ENCODE measurements at places on chromosomes 2 and 18.

- DNase-seq, result no peak
These were observed 281.5 kb downstream of the EN1 start for GRCh38 chr2:118565786-118566540.

DNA sequence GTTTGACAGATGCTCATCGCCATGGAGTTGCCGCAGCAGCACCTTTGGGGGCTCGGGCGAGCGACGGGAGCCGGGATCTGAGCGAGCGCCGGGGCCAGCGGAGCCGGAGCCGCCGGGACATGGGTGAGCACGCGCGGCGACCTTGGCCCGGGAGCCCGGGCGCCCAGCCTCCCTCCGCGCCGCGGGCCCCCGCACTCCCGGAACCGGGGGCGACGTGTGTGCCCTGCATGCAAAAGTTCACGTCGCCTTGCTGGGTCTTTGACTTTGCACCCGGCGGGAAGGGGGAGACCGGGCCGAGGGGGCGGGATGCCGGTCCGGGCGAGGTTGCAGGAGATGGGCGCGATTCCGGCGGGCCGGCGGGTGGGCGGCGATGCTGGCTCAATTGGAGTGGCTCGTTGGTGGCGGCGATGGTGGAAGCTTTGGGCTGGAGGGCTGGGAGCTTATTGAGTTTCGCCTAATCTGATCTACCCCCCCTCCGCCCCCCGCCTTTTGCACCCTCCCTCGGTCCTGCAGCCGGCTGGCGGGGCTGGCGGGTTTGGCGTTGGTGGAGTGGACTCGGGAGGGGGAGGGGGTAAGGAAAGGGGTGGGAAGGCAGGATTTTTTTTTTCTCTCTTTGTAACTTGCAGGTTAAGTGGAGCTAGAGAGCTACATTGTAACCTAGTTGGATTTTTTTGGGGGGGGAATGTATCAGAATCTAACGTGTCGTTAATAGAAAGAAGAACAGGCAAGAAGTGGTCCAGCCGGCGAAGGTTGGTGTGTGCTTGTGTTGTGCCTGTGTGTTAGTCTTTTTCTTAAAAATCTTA, at the start of gene SETBP1:
SETBP1 (plus strand) TSS at position 616 of the 803 bp plus-strand sequence. CDS start 20,459 bp downstream, outside the sequence.
- peak; percentile 72 for DNase-seq

DNA sequence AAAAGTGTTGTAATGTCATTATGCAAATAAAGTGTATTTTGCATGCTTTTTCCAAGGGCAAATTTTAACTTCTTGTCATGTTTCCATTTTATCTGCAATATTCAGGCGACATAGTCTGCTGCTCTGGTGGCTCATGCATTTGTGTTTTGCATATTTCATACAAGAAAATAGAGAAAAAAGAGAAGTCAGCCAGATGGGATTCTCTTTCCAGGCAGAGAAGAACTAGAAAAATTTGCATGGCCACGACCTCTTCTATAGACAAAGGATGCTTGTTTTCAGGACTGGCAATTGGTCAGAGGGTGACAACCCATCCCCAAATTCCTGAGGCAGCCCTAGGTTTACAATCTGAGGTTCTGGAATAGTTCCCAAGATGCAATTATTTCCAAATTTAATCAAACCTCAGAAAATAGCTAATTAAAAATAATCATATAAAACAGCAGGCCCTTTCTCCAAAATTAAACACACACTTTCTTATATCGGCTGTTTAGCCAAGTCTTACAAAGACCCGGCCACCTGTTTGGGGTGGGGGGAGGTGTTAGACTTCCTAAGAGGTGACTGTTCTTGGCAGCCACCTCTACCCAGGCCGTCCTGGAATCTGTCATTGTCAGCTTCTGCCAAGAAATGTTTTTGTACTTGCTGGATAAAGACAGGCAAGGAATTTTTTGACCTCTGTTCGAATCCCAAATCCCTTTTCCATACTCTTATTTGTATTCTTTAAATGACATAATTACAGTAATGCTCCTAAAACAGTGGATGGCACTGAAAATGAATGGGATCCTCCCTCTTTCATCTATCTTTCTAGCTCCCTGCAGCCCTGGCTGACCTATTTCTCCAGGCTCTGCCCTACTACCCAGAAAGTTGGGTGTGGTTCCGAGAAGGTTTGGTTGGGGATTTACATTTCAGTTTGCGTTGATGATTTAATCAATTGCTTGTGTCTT, 20.8 kb upstream of the SOS1 start:
- DNase-seq, result no peak

DNA sequence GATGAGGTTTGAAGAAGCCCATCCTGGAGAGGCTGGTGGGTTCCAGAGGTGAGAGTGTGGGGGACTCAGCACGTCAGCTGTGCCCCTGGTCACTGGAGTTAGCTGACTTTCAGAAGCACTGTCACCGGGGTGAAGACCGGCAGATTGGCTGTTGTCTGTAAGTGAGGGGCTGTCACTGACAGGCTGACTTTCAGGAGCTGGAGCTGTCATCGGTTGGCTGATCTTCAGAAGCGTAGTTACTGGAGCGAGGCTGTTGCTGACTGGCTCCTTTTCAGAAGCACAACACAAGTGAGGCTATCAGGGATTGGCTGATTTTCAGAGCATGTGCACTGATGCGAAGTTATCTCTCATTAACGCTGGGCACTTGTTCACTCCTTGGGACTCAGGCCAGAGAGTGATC, 738.4 kb upstream of the ID2 start:
- no peak for DNase-seq

DNA sequence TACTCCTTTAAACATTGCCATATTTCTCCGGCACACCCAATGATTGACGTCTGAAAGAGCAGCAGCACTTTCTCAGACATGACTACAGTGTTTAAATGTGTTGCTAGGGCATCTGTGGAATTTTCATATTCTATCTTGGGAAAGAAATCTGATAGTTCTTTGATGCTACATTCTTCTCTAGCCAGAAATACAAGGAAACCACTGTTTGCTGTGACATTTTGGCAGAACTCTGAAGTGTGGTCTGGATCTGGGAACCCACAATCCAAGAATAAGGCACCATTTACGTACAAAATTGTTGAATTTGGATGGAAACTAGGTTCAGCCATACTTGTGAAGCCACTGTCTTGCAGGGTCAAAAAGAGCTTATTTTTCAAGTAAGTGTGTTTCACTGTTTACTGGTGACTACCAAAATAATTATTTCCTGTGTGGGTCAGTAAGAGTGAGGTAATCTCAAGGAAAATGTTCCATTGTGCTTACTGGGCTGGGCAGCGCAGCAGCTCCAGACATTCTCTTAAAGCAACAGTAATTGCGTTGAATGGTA, 21.3 kb upstream of the CD28 start:
- DNase-seq, result no peak

DNA sequence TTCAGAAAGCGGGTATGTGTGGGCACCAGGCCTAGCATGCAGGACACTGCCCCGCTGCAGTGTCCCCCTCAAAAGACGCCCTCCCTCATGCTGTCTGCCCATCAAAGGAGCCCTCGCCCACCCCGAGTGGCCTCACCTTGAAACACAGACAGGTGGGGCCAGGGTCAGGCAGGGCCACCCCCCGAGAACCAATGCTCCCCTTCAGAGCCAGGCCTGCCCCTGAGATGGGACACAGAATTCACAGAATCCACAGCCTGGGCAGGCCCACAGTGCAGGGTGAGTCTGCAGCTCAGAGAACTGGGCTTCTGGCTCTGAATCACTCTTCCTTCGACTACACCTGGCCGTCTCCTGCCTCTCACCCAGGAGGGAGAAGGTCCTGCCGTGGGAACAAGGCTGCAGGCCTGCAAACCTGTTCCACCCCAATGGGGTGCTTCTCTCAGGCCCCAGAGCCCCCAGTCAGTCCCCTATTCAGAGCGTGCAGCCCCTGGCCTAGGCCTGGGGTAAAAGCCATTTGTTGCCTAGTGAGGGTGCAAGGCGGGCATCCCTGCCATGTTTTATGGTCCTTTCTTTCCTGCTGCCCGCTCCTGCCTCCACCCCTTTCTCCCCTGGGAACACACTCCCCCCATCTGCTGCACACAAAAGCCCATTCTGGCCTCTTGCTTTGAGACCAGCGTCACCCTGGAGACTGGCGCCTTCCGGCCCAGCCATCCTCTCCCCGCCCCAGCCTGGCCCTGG, 11.3 kb upstream of the ARHGEF4 start:
- no peak for DNase-seq

DNA sequence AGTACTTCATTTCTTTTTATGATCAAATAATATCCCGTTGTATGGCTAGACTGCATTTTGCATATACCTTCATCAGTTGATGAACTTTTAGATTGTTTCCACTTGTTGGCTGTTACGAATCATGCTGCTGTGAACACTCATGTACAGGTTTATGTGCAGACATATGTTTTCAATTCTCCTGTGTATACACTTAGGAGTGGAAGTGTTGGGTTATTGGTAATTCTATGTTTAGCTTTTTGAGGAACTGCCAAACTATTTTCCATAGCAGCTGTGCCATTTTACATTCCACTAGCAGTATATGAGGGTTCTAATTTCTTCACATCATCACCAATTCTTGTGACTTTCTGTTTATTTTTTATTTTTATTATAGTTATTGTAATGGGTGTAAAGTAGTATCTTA, 32.1 kb upstream of the LCLAT1 start:
- DNase-seq, result no peak

GRCh38 chr18:9933865-9934264, 20.0 kb downstream of the VAPA start:
- DNase-seq, result no peak

- DNase-seq, result no peak
These were observed 78.1 kb upstream of the ETAA1 start for GRCh38 chr2:67318993-67319481.

DNA sequence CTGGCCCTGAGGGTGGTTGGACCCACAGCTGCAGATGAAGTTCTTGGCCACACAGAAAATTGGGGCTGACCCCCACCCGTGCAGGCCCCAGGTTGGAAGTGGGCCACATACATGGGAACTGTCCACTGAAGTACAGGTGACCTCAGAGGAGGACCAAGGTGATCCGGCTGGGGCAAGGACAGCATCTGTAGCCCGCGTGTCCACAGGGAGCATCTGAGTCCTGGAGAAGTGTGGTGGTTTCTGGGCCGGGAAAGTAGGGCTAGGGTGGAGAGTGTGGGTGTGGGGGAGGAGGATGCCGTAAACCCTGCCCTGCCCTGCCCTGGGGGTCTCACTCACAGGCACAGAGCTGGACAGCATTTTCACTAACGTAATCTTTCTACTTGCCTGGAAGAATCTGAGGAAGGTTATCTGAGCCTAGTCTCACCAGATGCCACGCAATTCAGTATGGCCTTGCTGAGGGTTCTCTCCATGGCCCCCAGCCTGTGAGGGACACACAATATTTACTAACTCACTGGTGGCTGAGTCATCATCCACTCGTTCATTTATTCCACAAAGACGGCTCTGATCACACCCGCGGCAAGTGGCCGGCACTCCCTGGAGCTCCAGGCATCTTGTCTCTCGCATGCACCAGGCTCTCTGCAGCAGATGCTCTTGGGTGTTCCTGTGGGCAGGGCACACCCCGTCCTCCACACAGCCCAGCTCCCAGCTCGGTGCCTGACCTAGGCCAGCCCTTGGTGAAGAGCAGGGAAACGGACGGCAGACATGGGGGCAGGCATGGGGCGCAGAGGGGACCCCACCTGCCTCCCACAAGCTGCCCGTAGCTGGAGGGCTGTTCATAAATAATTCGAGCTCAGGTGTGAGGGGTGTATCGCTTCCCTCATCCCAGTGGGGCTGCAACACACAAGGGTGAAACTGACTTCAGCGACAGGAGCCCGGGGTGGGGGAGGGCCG, 51.2 kb downstream of the INHBB start:
- no peak for DNase-seq

DNA sequence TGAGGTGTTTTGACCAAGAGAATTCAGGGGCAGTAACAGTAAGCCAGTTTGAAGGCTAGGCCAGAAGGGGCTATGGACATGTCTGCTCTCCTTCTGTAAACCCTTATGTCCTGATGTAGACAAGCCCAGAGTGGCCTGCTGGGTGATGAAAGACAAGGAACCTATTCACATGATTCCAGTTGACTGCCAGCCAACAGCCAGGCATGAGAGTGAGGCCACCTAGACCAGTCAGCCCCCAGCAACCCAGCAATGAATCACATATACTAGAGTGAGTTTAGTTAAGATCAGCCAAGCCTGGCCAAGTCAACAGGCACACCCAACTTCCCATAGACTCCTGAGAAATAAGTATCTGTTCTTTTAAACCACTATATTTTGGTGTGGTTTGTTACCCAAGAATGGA, 1889.7 kb upstream of the CELF4 start:
- DNase-seq, result peak; percentile 11

GRCh38 chr2:1682181-1682440, 62.2 kb downstream of the PXDN start:
- DNase-seq, result no peak

DNA sequence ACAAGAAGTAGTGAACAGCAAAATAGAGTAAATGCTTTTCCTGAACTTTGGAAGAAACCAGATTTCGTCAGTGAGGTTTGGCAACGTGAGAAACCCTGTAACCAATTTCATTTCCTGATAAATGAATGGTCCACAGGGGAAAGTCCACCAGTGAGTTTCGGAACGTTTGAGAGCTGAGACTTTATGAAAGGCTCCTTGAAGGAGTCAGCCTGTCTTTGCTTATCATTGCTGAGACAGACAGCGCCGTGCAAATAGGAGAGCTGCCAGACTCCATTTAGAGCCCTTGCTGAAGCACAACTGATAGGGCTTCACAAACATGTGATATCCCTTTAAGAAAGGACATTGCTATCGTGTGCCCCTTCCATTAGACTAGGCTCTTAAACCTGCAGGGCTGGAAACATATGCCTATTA, 121.8 kb upstream of the SMAD7 start:
- DNase-seq, result no peak

DNA sequence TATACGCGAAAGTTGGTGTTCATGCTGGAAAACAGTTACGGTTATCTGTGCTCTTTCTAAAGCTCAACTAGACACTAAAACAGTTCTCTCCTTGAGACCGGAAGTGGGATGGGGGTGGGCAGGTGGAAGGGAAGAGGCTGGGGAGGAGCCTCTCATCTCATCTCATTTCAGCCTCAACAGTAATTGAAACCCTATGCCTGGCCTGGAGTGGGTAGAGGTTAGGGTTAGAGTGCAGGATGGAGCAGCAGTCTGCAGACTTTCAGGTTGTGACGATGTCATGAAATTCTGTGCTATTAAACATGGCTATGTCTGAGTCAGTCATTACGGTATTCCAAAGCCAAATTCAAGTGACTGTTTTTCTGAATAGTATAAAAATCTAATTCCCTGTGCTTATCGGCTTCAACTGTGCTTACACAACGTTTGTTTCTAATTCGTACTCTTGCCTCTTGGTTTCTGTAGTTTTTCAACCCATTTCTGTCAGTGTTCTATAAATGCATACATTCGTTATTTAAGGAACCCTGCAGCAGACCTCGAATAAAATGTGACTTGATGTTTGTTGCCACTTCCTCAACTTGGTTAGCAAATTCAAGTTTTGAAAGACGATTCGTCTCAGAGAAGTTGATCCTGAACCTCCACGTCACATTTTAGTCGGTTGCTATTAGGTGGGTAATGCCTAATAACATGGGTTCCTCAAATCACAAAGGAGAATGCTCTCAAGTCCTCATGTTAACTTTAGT, 75.8 kb upstream of the TCF7L1 start:
- no peak for DNase-seq

DNA sequence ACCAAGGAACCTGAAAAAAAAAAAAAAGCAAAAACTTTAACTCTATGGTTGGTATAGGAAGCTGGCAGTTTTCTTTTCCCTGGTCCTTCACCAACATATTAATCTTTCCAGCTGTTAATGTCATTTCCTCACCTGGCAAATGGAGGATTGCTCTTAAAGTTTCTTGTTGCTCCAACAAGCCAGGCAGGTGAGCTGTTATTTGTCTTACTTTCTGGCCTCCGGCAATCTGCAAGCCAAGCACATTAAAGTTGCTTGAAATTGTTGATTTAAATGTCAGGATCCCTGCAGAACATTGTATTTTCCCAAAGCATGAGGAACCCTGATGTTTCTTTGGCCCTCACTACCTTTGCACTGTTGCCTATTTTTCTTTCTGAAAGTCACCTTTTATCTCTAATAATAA, 664.9 kb downstream of the METTL4 start:
- no peak for DNase-seq

- DNase-seq, result no peak
These were observed 34.8 kb downstream of the ABHD3 start for GRCh38 chr18:21669736-21670285.

All from iPS-NIHi11 (cell line).